GM10248 (cell line): ENCODE measurements at places on chromosomes 12 and 14.

- DNase-seq, result no peak
These were observed 79.3 kb upstream of the TSPAN11 start for GRCh38 chr12:30847259-30847658.

DNA sequence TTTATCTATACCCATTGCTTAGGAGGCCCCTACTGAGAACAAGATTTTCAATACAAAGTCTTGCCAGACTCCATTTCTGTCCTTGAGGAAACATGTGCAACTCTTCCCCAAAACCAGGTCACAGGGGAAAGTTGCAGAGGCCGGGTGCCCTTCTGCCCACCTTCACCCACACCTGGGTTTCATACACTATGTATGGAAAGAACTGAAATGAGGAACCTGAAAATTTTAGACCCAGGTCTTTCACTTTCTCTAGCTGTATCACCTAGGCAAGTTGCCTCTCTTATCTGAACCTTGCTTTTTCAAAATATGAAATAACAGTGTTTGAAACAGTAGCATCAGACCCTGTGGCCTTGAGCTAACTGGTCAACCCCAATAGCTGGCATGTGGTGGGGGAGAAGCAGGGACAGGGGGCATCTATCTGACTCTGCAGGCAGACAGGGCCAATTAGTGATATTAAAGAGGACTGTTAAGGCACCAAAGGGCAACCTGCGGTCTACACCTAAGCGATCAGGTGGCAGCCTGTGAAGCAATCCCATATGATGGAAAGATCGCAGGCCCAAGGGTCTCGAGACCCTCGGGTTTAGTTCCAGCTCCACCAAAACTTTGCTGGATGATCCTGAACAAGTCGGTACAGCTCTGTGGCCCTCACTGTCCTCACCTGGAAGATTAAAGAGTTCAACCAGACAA is 346.5 kb downstream of the BCL11B start:
- no peak for DNase-seq

- DNase-seq, result no peak
These were observed 1.2 kb downstream of the CIROP start for GRCh38 chr14:23103581-23103980.

DNA sequence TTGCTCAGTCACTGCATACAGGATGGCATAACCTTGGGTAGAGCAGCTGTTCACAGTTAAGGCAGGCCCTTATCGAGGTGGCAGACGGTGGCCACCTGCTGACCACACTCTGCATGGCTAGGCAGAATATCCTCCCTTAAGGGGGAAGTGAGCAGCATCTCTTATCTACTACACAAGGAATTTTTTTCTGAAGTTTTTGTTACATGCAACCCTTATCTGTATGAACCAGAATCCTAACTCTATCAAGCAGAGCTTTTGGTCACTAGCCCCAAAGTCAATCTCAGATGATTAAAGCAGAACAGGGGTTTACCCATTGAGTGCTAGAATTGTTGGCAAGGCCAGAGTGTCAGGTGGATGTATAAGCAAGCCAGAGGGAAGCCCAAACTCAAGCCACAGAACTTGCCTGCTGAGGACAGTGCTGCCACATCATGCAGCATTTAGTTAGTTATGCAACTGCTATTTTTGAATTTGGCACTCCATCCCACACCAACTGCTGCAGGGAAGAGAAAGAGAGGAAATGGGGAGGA is 192.8 kb downstream of the TBX5 start:
- no peak for DNase-seq

GRCh38 chr12:2609020-2609419 is 185.8 kb upstream of the FKBP4 start:
- DNase-seq, result no peak

DNA sequence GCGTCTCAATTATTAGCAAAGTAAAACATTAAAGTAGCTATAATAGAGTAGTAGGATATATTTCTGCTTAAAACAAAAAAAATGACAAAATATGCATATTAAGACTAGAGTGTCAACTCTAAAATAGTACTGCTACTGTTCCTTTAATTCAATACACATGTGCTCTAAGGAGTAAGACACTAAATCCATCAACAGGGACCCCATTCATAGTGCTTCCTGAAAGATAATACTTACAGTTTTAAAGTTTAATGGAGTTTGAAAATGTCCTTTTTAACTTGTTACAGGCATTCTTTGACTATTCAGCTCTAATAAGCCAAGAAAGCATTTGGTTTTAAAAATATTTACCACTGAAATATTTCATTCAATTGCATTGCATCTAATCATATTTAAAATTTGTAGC is 145.2 kb downstream of the ADAMTS20 start:
- DNase-seq, result no peak

DNA sequence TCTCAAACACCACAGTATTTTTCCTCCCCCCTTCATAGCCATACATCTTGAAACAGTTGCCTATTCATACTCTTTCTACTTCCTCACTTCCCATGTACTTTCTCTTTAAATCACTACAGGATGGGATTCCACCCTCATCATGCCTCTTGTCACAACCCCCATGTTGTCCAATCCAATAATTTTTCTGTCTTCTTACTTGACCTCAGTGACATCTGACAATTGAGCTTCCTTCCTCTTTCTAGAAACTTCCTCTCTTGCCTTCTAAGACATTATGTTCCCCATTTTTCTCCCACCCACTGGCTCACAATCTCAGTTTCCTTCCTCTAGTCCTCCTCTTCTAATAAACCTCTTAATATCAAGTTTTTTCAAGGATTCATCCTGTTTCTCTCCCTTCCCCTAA is 5.3 kb downstream of the C2CD5 start:
- no peak for DNase-seq

DNA sequence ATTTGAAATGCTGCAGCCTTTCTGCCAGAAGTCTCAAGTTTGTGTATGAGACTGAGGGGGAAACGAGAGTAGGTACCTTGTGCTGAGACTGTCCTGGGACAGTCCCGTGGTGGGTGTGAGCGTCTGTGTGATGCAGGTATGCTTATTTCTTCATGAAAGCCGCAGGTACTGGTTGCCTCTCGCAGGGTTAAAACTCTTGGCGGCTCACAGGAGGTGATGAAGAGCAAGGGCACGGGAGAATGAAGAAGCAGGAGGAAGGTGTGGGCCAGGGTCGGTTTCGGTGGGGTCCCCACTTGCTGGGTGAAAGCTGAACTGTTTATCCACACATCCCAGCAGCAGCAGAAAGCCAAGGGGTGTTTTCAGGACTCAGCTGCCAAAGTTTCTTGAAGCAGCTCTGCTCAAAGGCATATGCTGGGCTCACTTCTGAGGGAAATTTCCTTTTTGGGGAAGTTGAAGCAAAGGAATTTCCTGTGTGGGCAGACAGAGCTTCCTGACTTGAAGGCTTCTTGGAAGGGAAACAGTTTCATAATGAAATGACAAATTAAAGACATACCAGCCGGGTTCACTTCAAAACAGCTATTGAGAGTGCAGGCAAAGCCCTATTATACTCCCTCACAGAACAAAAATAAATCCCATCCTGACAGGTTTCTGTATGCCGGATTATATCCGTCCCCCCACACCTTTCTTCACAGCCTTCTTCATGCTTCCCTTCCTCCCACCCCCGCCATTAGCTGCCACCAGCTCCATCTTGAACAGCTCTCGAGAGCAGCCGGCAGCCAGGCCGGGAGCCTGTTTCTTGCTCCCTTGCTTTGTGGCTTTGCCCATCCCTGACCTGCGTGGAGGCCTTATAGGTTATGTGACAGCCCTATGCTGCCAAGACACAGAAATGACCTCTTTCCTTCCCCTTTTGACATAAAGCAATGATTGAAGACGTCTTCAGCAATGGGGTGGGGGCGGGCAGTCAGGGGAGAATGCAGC is 116.6 kb downstream of the ETV6 start:
- DNase-seq, result peak; percentile 64

- DNase-seq, result no peak
These were observed 195.2 kb downstream of the RAD51B start for GRCh38 chr14:68014771-68015170.

DNA sequence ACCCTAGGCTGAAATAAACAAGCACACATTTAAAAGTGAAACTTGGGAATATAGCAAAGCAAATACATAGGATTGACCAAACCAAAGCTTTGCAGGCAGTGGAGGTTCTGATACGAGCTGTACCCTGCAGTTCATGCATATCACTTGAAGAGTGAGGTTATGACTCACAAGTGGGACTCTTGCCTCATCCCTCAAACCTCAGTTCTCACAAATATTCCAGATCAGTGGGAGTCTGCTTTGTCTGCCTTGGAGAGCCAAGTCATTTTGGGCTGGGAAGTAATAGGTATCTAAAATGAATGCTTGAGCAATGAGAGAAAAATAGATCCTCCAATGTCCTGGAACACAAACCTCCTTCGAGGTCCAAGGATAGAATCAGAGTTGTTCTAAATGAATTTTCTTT is 116.4 kb downstream of the LRIG3 start:
- DNase-seq, result no peak

DNA sequence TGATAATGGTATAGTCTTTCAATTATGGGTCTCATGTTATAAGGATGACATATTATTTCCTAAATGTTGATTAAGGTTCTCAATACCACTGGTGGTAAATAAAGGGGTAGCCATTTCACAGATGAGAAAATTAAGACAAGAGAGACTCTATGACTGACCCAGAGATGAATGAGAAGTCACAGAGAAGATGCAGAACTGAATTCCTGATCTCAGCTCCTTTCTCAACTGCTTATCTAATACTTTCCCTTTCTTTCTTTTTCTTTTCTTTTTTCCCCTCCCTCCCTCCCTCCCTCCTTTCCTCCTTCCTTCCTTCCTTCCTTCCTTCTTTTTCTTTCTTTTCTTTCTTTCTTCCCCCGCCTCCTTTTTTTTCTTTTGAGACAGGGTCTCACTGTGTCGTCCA is 8.3 kb upstream of the PTGR2 start:
- no peak for DNase-seq

GRCh38 chr12:68326716-68327115 is 5.4 kb downstream of the MDM1 start:
- DNase-seq, result no peak

DNA sequence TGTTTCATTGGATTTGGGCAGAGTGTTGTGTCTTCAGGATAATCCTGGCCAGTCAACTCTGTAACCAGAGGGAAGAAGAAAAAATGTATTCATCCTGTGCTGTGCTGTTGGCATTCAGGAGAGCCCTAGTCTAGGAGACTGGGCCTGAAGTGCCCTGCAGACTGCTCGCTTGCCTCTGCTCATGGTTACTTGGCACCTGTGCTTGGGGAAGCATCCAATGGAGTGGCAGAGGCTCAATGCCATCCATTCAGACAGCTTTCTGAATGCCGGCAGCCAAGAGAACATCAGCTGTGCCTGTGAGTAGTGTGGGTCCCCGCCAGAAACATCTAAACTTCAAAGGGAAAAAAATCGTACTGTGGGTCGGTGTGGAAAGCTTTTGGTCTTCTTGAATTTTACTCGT is 124.2 kb downstream of the SRGAP1 start:
- no peak for DNase-seq

- DNase-seq, result no peak
These were observed 163.6 kb upstream of the NAV3 start for GRCh38 chr12:77667101-77667500.

DNA sequence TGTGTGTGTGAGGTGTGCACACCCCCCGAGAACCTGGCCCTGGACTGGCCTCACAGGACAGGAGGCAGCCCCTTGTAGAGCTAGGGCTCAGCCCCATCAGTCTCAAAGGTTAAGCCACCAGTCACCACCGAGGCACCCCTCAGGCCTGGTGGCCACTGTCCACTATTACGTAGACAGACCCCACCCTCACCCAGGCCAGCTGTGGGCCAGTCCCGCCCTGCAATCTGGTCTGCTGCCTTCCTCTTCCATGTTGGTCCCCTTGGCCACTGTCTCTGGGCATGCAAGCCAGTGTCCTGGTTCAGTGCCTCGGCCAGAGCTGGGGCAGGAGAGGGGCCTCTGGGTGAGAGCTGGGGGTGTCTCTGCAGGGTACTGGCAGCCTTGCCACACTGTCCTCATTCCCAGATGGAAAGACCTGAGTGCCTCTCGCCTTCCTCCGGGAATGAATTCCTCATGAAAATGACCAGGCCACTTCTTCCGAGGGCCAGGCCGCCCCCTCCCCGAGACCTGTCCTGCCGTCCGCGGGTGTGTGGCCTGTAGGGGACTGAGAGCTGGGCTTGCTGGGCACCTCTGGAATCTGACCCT is 897 bp upstream of the TEX22 start:
- no peak for DNase-seq

DNA sequence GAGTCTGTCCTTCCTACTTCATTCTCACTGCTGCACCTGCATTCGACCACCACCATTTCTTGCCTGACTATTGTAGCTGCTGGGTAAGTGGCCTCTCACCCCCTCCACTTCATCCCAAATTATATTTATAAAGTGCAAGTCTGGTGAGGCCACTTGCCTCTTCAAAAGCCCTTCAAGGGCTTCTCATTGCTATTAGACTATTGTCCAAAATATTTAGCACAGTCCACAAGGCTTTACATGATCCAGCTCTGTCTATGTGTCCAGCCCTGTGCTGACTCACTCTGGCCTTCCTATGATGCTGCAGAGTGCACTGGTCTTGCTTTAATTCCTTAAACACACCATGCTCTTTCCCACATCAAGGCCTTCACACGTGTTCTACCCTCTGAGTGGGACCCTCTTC is 46.0 kb downstream of the PAH start:
- DNase-seq, result no peak
